Natural killer cell (primary cell): ENCODE measurements at places on chromosomes 4 and X. TPM values are rescaled to one million over a fixed set of nuclear protein-coding genes. Genes with fewer than 3 reads are reported as not detected.

The FRAS1 gene
- total RNA-seq, result 0.15 TPM

The STPG2 gene
- total RNA-seq, result not detected

The HELT gene
- total RNA-seq, result not detected

The MAML3 gene
- 2.8 TPM for total RNA-seq

DNA sequence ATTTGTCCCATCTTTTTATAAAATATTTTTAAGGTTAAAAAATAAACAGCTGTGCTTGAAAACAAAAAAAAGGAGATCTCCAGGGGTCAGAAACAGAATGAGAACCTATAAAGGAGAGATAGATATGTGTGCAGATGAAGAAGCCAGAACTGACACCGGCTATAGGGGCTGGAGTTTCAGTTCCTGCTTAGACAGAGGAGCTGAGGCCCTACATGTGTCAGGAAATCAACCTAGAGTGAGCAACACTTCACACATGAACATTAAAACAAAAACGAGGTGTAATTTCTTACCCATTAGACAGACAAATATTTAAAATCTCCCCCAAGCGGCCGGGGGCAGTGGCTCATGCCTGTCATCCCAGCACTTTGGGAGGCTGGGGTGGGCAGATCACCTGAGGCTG is 17.8 kb upstream of the HUWE1 start:
- no peak for DNase-seq

DNA sequence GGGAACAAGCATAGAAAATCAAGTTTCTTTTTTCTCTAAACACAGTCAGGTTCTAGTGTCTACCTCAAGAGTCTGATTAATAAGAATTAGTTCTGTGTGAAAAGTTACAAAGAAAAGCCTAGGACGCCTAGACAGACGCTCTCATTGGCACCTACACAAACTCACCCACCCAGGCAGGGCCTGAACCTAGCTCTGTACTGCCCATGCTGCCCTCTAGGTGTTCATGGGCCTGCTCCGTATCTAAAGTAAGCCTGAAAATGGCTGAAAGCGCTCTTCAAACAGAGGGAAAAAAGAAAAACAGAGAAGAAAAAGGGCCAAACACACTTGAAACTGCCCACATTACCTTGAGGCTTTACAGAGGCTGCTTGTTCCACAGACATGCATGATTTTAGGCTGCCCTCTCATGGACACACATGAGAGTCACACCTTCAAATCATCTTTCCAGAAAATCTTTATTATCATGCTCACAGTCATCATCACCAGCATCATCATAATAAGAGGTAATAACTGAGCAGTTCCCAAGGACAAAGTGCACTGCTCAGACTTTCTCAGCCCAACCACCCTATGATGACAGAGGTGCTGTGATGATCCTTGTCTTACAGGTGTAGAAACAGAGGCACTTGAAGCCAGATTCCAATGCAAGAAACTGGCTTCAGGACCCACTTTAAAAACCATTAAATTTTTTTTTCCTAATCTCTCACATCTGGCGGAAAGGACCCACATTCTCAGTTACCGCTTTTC is 49.6 kb downstream of the MAP7D2 start:
- no peak for DNase-seq

DNA sequence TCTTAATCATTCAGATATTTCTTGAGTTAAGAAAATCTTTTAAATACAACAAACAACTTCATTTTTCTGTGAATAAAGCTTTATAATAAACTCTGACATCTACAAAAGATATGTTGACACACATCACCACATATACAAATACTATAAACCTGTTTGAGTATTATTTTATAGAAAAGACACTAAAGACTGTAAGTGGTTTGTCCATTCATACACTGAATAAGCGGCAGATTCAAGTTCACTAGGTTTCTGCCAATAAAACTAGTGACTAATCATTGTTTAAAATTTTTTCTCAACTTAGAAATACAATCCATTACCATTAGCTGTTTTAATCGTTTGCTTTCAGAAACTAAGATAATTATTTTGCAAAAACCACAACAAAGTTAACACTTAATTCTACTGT is 1900.0 kb downstream of the C4orf33 start:
- no peak for DNase-seq

GRCh38 chrX:14508025-14508690 is 21.2 kb upstream of the GLRA2 start:
- DNase-seq, result no peak

GRCh38 chrX:19204636-19205035 is 82.4 kb upstream of the ADGRG2 start:
- no peak for DNase-seq

GRCh38 chr4:16931339-16932305 is 33.2 kb upstream of the LDB2 start:
- no peak for DNase-seq

DNA sequence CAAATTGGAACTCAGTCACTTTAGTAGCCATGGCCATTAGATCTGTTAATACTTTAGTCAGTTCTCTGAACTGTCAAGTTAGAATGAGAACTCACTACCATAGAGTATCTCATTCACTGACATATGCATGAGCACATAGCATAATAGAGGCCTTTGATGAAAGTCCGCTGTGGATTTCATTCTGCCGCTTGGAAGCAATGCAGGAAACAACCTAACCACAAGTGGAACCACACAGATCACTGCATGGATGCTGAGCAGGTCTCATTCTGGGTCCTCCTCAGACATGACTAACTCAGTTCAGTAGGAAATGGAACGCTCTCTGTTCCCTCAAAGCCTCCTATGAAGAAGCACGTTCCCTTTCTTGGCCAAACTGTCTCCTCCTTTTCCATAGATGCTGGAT is 1624.8 kb upstream of the TENM3 start:
- DNase-seq, result no peak

- DNase-seq, result no peak
These were observed 151.6 kb upstream of the TAPT1 start for GRCh38 chr4:16377887-16378286.

GRCh38 chrX:122555925-122556324 is 628.2 kb upstream of the GRIA3 start:
- no peak for DNase-seq
